ENCODE measurements at places on chromosomes 1 and 21.

- no peak for DNase-seq
These were observed 4.1 kb upstream of the TMEM81 start for GRCh38 chr1:205088341-205088740.

- no peak for DNase-seq
These were observed 4.1 kb downstream of the C1orf21 start for GRCh38 chr1:184390889-184391288.

GRCh38 chr1:59377350-59377904 lies 80.5 kb downstream of the FGGY start:
- no peak for DNase-seq

GRCh38 chr1:116948046-116948445 lies 38.3 kb downstream of the PTGFRN start:
- no peak for DNase-seq

- no peak for DNase-seq
These were observed 23.5 kb upstream of the KCNAB2 start for GRCh38 chr1:6022193-6022592.

- DNase-seq, result no peak
These were observed 216.3 kb upstream of the ZC3H12A start for GRCh38 chr1:37258068-37258467.

GRCh38 chr1:234479310-234479559 lies 256 bp upstream of the TARBP1 start:
- DNase-seq, result no peak

DNA sequence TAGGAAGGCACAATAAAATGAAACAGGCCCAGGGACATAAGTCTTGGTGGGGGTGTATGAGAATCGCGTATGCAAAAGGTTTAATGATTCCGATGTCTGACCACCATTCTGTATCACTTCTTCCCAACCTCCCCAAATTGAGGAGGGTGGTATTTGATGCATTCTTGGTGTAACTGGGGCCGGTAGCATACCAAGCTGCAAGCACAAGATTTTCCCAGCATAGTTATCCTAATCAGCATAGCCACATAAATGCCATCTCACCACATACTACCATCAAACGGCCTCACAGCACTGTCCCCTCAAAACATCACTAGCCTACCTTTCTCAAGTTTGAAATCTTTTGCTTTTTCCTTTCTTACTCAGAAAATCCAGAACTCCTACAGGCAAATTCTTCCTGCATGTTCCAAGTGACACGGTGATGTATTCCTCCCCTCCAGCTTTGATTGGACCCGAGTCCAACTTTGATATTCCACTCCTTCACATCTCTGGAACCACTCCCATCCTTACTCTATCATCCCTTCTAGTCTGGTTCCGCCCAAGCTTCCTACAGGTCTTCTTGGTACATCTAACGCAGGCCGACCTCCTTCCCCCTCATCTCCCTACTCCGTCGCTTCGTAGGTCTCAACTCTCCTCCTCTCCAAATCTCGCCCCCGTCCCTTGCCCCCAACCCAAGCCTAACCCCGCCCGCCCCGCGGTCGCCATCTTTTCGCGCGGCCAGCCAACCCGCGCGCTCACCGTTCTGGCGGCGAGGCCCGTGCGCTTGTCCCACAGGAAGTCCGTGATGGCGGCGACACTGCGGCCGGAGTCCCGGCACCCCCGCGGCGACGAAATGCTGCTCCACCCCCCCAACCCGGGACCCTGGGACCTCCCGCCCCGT lies 600 bp downstream of the CLK2 start:
- DNase-seq, result no peak

DNA sequence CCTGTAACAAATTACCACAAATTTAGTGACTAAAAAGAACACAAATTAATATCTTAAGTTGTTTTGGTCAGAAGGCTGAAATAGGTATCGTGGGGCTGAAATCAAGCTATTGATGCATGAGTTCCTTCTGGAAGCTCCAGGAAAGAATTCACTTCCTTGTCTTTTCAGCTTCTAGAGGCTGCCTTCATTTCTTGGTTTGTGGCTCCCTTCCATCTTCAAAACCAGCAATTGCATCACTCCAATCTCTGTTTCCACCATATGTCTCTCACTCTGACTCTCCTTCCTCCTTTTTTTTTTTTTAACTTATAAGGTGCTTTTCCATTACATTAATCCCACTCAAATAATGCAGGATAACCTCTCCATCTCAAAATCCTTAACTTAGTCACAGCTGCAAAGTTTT lies 78.4 kb downstream of the OLFM3 start:
- no peak for DNase-seq

Data from stimulated activated CD8-positive, alpha-beta memory T cell treated with anti-CD3 and anti-CD28 coated beads, Interleukin-7, amount 100 ng/mL, for 1 hour (primary cell).